ENCODE measurements at places on chromosomes 4 and X.

GRCh38 chrX:71366674-71367256, 608 bp downstream of the TAF1 start:
- peak; percentile 28 for DNase-seq

- no peak for DNase-seq
Observed at GRCh38 chrX:86215260-86215659, 67.0 kb downstream of the DACH2 start.

- no peak for DNase-seq
Observed at GRCh38 chr4:21991562-21991961, 43.0 kb upstream of the KCNIP4 start.

DNA sequence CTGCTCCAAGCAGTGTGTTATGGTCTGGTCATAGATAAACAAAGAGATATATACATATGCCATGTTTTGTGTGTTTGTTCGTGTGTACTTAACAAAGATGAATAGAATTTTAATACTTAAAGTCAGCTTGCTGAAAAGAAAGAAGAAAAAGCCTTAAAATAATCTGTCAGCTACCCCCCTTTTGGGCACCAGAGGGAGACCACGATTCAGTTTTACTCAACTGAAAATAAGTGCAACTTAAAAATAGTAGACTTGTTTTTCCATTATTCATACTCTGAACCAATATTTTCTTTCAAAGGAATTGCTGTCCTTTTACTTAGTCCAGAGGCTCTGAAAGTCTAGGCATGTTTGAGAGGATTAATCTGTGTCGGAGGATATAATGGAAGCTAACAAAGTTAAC, 181.7 kb upstream of the AGTR2 start:
- no peak for DNase-seq

DNA sequence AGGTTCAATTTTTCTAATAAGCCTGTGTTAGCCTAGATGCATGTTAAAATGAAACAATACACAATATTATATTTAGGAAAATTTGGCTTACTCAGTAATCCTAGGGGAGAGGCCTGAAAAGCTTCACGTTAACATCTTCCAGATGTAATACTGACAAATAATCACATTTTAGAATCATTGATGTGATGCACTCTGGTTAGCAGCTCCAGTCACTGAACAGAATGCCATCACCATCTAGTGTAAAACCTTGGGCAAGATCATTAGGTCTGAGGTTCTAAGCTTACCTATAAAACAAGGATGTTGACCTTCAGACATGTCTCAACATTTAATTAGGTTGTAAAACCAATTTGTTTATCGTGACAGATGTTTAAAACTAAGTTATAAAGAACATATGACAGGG, 1704.8 kb downstream of the STIM2 start:
- DNase-seq, result peak; percentile 18

GRCh38 chrX:20653070-20653469, 386.4 kb upstream of the RPS6KA3 start:
- peak; percentile 27 for DNase-seq

DNA sequence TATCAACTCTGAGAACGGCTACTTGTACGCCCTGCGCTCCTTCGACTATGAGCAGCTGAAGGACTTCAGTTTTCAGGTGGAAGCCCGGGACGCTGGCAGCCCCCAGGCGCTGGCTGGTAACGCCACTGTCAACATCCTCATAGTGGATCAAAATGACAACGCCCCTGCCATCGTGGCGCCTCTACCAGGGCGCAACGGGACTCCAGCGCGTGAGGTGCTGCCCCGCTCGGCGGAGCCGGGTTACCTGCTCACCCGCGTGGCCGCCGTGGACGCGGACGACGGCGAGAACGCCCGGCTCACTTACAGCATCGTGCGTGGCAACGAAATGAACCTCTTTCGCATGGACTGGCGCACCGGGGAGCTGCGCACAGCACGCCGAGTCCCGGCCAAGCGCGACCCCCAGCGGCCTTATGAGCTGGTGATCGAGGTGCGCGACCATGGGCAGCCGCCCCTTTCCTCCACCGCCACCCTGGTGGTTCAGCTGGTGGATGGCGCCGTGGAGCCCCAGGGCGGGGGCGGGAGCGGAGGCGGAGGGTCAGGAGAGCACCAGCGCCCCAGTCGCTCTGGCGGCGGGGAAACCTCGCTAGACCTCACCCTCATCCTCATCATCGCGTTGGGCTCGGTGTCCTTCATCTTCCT, 2.7 kb downstream of the PCDH10 start:
- DNase-seq, result no peak

DNA sequence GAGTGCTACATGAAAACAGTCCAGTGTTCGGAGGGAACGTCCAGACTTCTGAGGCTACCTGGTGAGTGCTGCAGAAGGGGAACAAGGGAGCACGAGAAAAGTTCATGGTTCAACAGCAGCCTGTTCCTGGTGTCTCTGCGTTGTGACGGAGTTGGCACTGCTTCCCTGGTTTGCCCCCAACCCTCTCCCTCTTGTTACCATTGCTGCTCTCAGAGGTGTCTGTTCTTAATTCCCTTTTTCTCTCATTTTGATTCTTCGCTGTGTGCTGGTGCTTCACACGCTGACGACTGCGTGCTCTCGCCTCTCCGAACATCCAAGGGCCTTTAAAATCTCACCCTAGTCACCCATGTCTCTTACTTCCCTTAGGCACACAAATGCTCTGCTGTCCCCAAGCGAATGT, 1.6 kb upstream of the FAM149A start:
- DNase-seq, result no peak

GRCh38 chrX:10041383-10041782, 74.2 kb downstream of the CLDN34 start:
- DNase-seq, result peak; percentile 77

GRCh38 chr4:165542476-165542875, 163.7 kb downstream of the CPE start:
- DNase-seq, result no peak

GRCh38 chrX:21764008-21764407, 6.1 kb upstream of the SMPX start:
- no peak for DNase-seq

- DNase-seq, result no peak
Observed at GRCh38 chr4:7147661-7148310, 44.6 kb upstream of the SORCS2 start.

- DNase-seq, result peak; percentile 53
Observed at GRCh38 chrX:153061732-153062131, 5.5 kb downstream of the PNMA3 start.

- peak; percentile 28 for DNase-seq
Observed at GRCh38 chr4:137688651-137689050, 156.4 kb upstream of the PCDH18 start.

- peak; percentile 50 for DNase-seq
Observed at GRCh38 chrX:134849390-134849789, 141.4 kb upstream of the SMIM10 start.

GRCh38 chr4:170428929-170429328, 339.2 kb upstream of the AADAT start:
- no peak for DNase-seq

DNA sequence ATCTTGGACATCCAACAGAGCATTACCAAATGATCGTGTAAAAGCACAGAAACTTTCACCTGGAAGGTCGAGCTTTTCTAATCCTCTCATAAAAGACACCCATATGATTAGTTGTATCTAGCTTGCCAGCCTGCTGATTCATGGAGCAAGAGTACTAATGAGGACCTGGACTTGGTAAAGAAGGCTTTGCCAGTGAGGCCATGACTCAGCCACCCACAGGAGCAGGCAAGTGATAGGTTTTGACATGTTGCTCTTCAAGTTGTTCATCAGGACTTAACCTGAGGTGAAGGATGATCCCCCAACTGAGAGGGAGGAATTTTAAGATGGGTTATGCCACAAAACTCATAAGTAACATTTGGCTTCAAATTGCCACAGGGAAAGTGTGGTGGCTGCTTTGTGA, 24.7 kb upstream of the EPGN start:
- peak; percentile 43 for DNase-seq

GRCh38 chr4:74362347-74362746, 2.6 kb upstream of the EREG start:
- DNase-seq, result no peak

DNA sequence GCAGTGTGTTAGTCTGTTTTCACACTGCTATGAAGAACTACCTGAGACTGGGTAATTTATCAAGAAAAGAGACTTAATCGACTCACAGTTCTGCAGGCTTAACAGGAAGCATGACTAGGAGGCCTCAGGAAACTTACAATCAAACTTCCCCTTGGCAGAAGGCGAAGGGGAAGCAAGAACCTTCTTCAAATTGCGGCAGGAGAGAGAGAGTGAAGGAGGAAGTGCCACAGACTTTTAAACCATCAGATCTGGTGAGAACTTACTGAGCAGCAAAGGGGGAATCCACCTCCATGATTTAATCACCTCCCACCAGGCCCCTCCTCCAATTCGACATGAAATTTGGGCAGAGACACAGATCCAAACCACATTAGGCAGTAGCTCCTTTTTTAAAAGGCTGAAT, 59.2 kb upstream of the LEF1 start:
- no peak for DNase-seq

- DNase-seq, result no peak
Observed at GRCh38 chr4:55928846-55929245, 19.9 kb upstream of the CEP135 start.

DNA sequence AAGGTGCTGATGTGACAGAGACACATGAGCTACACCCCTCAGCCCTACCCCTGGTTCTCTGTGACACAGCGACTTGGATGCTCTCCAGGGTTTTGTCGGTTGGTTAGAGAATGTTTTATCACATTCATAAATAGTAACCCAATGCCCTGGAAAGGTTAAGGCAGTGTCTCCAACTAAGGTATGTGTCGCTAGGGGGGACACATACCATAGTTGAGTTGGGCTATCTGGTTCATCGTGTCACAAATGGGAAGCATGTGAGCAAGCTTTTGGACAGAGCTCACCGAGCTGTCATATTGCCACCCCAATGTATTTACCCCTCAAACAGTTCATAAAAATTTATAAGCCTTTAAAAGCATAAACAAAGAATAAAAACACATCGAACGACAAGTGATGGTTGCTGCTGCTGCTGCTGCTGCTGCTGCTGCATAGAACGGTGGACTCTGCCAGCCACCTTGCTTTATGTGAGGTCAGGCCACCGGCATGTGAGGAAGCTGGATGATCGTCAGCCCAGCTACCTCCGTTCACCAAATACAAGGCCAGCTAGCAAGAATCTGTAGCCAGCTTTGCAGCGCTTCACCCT, 55.9 kb downstream of the STOX2 start:
- peak; percentile 2 for DNase-seq

GRCh38 chrX:6225288-6225910, 3.3 kb downstream of the NLGN4X start:
- no peak for DNase-seq

GRCh38 chr4:158010361-158010760, 162.5 kb downstream of the GASK1B start:
- DNase-seq, result peak; percentile 17

DNA sequence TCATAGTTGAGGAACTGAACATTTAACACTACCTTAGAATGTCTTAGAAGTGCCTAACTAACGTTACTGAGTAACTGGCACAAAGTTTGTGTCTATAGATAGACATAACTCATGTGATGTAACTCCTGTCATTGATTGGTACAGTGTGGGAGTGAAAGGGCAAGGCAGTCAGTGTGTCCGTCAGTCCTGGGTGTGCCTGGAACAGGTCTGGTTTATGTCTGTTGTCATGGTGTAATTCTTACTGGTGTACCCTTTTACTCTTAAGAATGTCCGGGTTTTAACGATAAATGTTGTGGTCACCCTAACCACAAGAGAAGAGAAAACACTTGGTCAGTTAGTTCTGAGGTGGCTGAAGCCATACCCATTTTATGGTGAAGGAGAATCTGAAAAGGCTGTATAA, 93.1 kb upstream of the ESX1 start:
- DNase-seq, result no peak

GRCh38 chr4:71074452-71075299, 81.2 kb downstream of the DCK start:
- DNase-seq, result no peak

DNA sequence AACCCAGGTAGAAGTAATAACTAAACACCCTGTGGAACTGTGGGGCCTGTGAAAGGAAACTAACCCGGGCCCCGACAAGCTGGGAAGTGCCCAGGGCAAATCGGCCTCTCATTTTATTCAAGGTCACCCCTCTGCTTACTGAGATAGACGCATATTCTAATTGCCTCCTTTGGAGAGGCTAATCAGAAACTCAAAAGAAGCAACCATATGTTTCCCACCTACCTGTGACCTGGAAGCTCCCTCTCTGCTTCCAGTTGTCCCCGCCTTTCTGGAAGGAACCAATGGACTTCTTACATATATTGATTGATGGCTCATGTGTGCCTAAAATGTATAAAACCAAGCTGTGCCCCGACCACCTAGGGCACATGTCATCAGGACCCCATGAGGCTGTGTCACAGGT, 23.1 kb upstream of the DHRSX start:
- no peak for DNase-seq

DNA sequence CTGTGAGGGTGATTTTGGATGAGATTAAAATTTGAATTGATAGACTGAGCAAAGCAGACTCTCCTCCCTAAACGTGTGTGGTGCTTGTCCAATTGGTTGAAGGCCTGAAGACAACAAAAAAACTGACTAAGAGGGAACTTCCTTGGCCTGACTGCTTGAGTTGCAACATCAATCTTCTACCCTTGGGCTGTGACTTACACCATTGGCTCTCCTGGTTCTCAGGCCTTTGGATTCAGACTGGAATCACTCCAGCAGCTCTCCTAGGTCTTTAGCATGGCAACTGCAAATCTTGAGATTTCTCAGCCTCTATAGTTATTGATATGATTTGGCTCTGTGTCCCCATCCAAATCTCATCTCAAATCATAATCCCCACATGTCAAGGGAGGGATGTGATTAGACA, 49.7 kb upstream of the IGFBP7 start:
- DNase-seq, result peak; percentile 19

GRCh38 chrX:38649674-38650647, 88.6 kb downstream of the TSPAN7 start:
- DNase-seq, result no peak

- peak; percentile 29 for DNase-seq
Observed at GRCh38 chr4:121050300-121050699, 22.0 kb downstream of the NDNF start.

- no peak for DNase-seq
Observed at GRCh38 chr4:96654045-96654444, 814.2 kb downstream of the PDHA2 start.

- DNase-seq, result no peak
Observed at GRCh38 chrX:17737986-17738713, 857 bp downstream of the SCML1 start.

DNA sequence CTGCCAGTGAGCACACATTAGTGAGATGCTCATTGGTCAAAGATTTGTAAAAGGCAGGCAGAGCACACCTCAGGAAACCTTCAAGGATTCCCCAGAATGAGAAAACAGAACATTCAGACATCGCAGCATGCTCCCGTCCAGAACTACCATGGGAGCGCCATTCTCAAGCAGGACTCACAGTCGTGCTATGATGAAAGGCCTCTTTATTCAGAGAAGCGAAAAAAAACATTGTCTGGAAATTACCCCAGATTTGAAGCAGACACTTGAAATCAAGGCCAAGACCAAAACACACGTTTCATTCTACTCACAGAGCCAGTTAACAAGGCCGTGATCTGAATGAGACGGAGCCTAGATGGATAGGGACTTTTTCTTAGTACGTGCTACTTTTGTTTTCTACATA, 961.8 kb upstream of the TENM3 start:
- no peak for DNase-seq

All from fibroblast of skin of scalp (primary cell).